ENCODE measurements at places on chromosomes 7 and 10.
A peak's percentile ranks its signal among the peaks of the same experiment; 100 is the strongest.

DNA sequence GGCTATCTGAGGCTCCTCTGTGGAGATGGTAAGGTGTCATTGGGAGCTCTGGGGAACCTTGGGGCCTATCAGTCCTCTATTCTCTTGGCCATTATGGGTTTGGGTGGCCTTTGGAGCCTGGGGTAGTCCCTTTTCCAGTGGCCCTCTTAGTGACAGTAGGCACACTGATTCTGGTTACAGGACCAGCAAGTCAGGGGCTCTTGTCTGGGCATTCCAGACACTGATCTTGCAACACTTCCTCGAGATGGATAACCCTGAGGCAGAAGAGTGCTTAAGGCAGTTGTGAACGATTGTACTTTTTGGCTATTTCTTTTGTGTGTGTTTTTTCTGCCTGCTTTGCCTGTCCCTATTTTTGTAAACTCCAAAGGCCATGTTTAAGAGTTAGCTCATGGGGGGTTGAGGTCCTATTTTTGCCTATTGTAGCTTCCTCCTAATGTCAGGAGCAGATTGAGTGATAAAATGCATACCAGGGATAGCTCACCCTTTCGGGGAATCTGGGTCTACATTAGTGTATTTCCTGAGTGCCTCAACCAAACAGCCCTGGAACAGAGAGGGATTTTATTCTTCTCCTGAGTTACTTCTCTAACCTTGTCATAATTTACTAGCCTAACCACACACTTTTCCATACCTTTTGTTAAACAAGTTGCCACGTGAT lies 61.2 kb downstream of the PRKAR2B start:
- DNase-seq = peak; percentile 32

DNA sequence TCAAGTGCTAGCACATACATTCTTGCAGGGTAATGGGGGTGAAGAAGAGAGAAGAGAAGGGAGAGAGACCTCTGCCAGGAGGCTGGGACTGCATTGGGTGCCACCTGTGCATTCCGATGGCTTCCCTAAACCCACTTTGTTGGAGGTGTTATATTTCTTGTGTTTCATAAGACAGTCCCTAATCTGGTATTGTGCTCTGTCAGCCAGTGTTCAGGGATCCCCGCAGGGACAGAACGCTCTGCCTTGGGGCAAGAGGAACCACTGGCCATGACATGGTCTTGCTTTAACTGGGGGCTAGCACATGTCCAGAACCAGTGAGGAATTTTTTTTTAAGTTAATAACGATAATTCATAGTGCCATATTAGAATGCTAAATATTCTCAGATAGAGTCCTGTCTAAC lies 365.2 kb upstream of the GALNT17 start:
- no peak for DNase-seq

DNA sequence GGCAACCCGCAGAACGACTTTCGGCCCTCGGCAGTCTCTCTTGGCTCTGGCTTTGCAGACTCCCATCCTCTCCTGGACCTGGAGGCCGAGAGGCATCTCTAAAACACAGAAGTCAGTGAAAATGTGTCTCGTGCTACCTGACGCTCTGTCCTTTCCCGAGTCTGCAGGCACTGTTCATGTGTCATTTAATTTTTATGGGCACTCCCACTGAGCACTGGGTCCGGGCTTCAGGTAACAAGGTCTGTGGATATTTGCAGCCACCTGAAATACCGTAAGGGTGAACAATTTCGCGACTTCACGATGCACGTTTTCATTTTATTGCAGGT lies 96.8 kb downstream of the GLRX3 start:
- DNase-seq = no peak

- DNase-seq = no peak
Observed at GRCh38 chr10:113986316-113986715, 57.4 kb upstream of the ADRB1 start.

GRCh38 chr7:46881507-46882127 lies 700.3 kb downstream of the TNS3 start:
- no peak for DNase-seq

DNA sequence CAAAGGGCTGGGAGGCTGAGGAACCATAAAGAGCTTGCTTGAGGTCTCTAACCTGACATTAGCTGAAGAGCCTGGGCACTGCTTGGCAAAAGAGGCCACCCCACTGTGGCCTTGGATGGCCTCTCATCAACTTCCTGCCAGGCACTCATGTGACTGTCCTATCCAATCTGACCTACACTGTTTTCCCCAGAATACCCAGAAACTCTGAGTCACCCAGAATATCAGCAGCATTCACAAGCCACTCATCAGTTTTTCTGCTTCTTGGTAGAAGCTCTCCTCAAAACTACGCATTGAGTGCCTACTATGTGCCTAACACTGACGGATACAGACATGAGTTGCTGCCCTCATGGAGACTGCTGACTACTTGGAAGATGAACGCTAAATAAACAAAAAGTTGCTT lies 4.1 kb upstream of the NT5C2 start:
- peak; percentile 85 for DNase-seq

DNA sequence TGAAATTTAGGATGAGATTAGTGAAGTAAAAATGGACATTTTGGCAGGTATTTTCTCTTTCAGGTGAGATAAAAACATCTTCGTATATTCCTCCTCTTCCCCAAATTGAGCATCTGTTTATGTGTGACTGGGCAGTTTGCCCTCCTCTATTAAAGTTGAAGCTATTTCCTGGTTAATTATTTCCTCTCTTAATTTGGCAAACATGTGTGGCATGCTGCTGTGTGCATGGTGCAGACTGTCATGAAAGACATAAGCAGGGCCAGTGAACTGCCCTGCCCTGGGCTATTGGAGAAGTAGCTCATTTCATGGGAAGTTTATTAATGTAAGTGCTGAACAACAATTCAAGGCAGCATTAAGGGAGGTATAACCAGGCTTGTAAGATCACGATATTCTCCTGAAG lies 52.6 kb downstream of the EVX1 start:
- DNase-seq = no peak

DNA sequence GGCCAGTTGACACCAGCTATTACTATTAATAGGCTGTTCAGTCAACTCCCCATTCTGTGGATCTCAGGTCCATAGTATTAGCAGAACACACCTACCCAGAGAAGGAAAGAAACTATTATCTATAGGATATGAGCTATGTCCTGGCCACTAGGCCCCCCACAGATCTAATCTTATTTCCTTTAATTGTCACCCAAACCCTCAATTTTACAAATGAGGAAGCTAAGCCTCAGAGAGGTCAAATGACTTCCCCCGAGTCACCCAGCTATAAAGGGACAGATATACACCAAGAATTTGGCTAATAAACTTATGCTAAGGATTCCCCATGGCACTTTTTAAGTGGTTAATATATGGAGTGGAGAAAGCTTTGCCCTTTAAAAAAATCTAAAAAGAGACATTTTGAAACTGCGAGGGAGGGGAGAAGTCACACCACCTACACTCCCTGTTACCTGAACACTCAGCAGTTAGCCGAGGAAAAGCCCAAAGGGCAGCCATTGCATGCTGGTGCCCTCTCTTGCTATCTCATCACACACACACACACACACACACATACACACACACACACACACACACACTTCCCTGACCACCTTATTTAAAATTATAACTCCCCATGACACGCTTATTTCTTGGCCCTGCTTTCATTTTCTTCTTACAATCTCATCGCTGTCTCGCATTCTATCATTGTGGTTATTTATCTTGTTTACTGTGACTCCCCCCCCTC lies 157.0 kb upstream of the ADO start:
- DNase-seq = no peak

- DNase-seq = peak; percentile 46
Observed at GRCh38 chr7:78510580-78511188, 712.1 kb downstream of the PHTF2 start.

- DNase-seq = peak; percentile 58
Observed at GRCh38 chr7:111919631-111920179, 286.5 kb downstream of the DOCK4 start.

DNA sequence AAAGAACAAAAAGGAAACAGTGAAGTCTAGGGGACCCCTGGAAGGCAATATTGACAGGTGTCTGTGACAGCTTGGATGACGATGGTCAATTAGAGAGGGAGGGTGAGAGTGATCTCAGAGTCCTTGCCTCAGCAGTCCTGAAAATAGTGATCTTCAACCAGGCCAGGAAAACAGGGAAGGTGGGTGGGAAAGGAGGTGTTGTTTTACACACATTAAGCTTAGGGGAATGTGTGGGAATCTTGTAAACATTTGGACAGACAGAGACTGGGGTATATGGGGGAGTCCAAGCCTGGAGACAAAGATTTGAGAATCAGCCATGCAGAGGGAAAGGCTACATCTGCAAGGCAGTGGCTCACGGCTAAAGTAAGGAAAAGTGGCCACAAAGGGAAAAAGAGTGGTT lies 27.5 kb upstream of the CCNY start:
- DNase-seq = no peak

DNA sequence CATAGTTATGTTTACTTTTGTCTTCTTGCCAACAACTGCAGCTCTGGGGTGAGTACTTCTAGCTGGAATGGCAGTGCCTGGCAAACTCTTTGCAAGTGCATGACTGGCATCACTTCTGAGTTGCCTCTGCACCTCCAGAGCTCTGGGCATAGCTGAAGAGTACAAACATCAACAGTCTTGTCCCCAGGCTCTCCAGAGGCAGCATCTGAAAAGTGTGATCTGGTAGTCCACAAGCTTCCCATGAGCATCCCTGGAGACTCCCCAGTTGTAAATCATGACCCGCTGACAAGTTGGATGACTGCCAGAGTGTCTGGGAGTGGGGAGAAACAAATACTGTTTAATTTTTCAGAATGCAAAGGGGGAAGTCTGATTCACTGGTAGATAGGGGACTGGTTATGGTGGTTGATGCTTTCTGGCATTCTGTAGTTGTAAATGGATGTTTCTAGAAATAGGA lies 138.9 kb upstream of the CDK13 start:
- DNase-seq = peak; percentile 76

DNA sequence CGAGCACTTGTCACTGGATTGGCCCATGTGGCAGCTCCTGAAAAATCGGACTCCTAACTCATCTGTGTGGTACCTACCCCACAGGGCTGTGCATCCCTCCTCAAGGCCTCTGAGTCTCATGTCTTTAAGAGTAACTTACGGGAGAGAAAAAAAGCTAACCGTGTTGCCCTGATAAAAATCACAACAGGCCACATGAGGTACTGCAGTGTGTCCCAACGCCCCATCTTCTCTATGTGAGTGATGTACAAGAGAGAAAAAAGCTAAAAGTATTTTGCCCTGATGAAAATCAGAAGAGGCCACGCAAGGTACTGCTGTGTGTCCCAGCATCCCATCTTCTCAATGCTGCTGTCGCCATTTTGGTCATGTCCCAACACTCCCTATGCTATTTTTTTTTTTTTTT lies 41.2 kb upstream of the ADRB1 start:
- DNase-seq = no peak

- DNase-seq = no peak
Observed at GRCh38 chr7:119320316-119320715, 952.7 kb upstream of the KCND2 start.

DNA sequence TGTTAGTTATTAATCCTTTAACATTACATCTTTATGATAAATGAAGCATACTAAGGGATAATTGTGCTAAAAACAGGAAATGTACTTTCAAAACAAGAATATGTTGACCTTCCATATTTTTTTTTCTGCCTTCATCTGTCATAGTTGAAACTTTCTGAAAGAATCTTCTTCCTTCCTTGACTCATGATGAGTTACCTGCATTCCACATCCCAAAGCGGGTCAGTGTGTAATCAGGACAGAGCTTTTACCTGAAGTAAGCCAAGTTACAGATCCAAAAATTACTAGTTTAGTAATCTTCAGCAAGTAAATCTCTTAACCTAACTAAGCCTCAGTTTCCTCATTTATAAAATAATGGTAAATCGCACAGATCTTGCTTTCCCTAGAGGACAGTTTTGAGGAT lies 13.4 kb upstream of the ARL4A start:
- no peak for DNase-seq

- DNase-seq = peak; percentile 48
Observed at GRCh38 chr10:33271969-33272583, 62.4 kb downstream of the NRP1 start.

DNA sequence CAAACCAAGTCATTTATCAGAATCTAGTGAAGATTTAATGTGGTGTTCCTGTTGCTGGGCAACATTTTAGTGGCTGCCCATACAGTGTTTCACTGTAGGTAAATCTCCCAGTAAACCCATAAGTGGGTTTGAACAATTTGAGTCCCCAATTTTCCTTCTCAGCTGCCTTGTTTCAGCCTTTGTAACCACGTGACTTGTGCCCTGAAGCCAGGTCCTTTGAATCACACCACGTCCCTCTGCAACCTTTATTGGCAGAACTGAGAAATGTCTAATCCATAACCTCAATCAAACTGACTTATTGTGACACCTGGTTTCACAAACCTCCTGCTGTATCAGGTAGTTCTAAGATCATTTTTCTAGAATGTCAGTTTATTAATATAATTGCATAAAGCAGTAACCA lies 30.1 kb downstream of the SND1 start:
- DNase-seq = no peak

DNA sequence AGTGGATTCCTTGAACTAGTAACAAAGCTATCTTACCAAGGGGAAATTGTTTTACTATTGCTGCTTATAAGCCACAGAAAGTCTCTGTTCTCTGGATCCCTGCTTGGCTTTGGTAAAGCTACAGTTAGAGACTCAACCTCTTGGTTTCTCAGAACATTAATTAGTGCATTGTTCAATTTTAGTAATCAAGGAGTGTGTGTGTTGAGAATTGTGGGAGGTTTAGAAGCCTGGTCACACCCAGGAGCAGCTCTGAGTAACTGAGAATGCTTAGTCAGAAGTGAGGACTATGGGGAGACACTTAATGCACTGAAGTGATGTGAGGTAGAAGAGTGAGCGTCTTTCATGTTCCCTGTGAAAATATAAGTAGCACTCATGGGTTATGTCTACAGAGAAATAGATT lies 8.2 kb upstream of the ACTA2 start:
- no peak for DNase-seq

GRCh38 chr10:100911472-100911871 lies 1.3 kb upstream of the SLF2 start:
- DNase-seq = no peak

- peak; percentile 71 for DNase-seq
Observed at GRCh38 chr7:150356265-150356897, 12.2 kb upstream of the REPIN1 start.

- DNase-seq = no peak
Observed at GRCh38 chr10:71978476-71978875, 14.3 kb downstream of the CHST3 start.

GRCh38 chr7:114295522-114295921 lies 119.1 kb upstream of the FOXP2 start:
- DNase-seq = no peak

DNA sequence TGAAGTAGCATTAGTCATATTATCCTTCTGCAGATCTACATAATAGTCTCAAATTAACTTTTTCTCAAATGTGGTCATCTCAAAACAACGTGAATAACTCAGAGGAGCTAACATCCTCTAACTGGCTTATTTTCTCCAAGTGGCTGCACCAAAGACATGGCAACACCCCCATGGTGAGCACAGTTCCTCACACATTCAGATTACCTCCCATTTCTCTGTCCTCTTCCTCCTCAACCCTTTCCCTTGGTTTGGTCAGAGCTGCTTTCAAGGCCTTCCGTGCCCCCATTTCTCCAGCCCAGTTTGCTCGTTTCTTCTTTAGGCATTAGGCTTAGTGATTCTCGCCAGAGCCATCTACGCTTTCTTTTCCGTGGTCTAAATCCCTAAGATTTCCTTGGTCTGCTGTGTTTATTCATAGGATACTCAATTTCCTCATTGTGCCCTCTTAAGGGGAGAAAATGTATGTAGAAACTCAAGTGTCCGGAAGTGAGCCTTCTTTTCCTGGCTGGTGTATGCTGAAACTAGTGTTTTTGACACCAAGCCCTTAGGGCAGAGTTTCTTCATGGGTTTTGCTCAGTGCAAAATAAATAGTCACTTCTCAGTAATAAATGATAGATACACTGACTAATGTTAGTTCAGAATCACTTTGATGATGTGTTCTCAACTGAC lies 2.6 kb downstream of the MET start:
- DNase-seq = peak; percentile 21
